HCT116 (cell line): ENCODE measurements at places on chromosomes 12 and 14. TPM values are rescaled to one million over a fixed set of nuclear protein-coding genes. Genes with fewer than 3 reads are reported as not detected.

- DNase-seq = no peak
- peaks cover 80% of the 10 kb centered on the region for H3K27me3 ChIP-seq
- no peak overlapping the region for H3K27ac ChIP-seq
Observed at GRCh38 chr14:105876158-105876557, 349.8 kb downstream of the TMEM121 start.

GRCh38 chr14:95817271-95817670, 59.4 kb upstream of the TUNAR start:
- no peaks in the 10 kb centered on the region for H3K36me3 ChIP-seq
- DNase-seq = no peak
- no peaks in the 10 kb centered on the region for H3K4me1 ChIP-seq
- H3K4me3 ChIP-seq = no peak overlapping the region
- H3K27ac ChIP-seq = no peak overlapping the region

DNA sequence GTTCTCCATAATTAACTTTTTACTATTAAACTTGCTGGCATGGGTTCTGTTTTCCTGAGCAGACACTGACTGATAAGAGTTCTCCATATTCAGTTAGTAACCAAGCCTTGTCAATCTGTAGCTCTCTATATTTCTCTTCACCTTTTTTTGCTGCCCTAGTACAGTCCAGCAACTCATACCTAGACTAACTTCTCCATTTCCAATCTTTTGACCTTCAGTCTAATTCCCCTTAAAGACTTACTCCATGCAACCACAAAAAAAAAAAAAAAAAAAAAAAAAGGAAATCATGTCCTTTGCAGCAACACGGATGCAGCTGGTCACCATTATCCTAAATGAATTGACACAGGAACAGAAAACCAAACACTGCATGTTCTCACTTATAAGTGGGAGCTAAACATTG, 125.7 kb upstream of the KRAS start:
- DNase-seq = no peak
- no peaks in the 10 kb centered on the region for H3K4me1 ChIP-seq
- H3K27ac ChIP-seq = no peak overlapping the region
- no peak overlapping the region for H3K4me3 ChIP-seq
- no peaks in the 10 kb centered on the region for H3K27me3 ChIP-seq
- H3K36me3 ChIP-seq = no peaks in the 10 kb centered on the region

GRCh38 chr12:44847403-44847802, 28.7 kb downstream of the NELL2 start:
- H3K27ac ChIP-seq = no peak overlapping the region
- no peaks in the 10 kb centered on the region for H3K4me1 ChIP-seq
- no peak overlapping the region for H3K4me3 ChIP-seq
- DNase-seq = no peak
- H3K27me3 ChIP-seq = no peaks in the 10 kb centered on the region
- H3K36me3 ChIP-seq = no peaks in the 10 kb centered on the region

DNA sequence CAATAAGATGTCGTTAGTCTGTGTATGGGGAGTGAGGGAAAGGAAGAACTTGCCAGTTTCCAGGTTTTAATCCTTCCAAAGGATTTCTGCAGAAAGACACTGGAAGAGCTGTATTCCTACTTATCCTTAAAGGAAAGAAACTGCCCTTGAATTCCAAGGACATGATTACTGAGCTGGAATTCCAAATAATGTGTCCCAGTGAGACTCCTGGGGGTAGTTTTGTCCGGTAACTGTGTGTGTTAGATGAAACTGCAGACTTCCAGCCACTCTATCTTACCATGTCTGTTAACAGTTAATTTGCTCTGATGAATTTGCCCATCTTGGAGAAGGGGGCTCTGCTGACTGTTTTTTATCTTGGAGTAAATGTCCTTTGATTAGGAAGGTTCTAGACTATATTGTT, 33.0 kb downstream of the CKB start:
- DNase-seq = no peak
- no peak overlapping the region for H3K27ac ChIP-seq
- no peaks in the 10 kb centered on the region for H3K4me1 ChIP-seq

- no peaks in the 10 kb centered on the region for H3K36me3 ChIP-seq
- no peaks in the 10 kb centered on the region for H3K27me3 ChIP-seq
- H3K27ac ChIP-seq = no peak overlapping the region
- H3K4me1 ChIP-seq = peaks cover 9% of the 10 kb centered on the region
- DNase-seq = no peak
Observed at GRCh38 chr12:106108185-106108835, 30.4 kb downstream of the NUAK1 start.

The SIX1 gene
- 2.5 TPM for total RNA-seq
